ENCODE measurements at places on chromosomes 5 and 9. TPM values are rescaled to one million over a fixed set of nuclear protein-coding genes. Genes with fewer than 3 reads are reported as not detected.

CAMK4 gene
- total RNA-seq: not detected

- peak; percentile 22 for DNase-seq
Observed at GRCh38 chr9:34256104-34256503, 73.0 kb downstream of the KIF24 start.

- no peak for DNase-seq
Observed at GRCh38 chr5:98770911-98771322, 2.5 kb upstream of the RGMB start.

- DNase-seq: no peak
Observed at GRCh38 chr5:72372923-72373322, 52.8 kb downstream of the PTCD2 start.

DNA sequence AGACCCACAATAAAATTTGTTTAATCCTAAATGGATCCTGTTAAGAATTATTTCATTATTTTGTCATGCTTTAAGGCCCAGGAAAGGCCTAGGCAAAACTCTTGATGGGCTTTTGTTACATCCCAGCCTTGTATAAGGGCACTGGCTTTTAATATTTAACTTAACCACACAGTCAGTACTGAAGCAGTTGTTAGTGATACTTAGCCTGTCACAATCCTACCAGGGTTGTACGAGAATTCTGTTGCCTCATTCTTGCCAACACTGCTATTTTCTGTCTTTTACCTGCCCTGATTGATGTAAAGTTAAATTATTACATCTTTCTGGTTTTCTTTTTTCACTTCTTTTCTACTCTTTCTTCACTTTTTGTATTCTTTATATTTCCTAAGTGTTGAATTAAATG is 10.9 kb downstream of the ZNF169 start:
- DNase-seq: no peak

- DNase-seq: no peak
Observed at GRCh38 chr5:168822745-168823281, 243.6 kb upstream of the PANK3 start.
